ENCODE measurements at places on chromosomes 7 and 10. TPM values are rescaled to one million over a fixed set of nuclear protein-coding genes. Genes with fewer than 3 reads are reported as not detected.

ICA1 gene
- 34.2 TPM for total RNA-seq

OPN4 gene
- not detected for total RNA-seq

FAM241B gene
- total RNA-seq, result 24.9 TPM

HKDC1 gene
- total RNA-seq, result 24.5 TPM

ADRA2A gene
- 0.67 TPM for total RNA-seq

PLEKHS1 gene
- not detected for total RNA-seq

EIF4H gene
- total RNA-seq, result 370 TPM

FRAT1 gene
- 2.3 TPM for total RNA-seq

PRTFDC1 gene
- total RNA-seq, result 66.5 TPM

FGFR2 gene
- 286 TPM for total RNA-seq

CD36 gene
- total RNA-seq, result not detected

LIPJ gene
- not detected for total RNA-seq

NEUROD6 gene
- not detected for total RNA-seq

GRCh38 chr10:84334811-84335210, 6.4 kb downstream of the CCSER2 start:
- H3K27ac ChIP-seq, result no peak overlapping the region
- DNase-seq, result no peak
- H3K27me3 ChIP-seq, result no peaks in the 10 kb centered on the region
- H3K4me1 ChIP-seq, result peaks cover 27% of the 10 kb centered on the region
- no peaks in the 10 kb centered on the region for H3K36me3 ChIP-seq

- H3K27ac ChIP-seq, result no peak overlapping the region
- no peak for DNase-seq
These were observed 31.2 kb downstream of the ARMH3 start for GRCh38 chr10:102024799-102025198.

- no peaks in the 10 kb centered on the region for H3K36me3 ChIP-seq
- H3K27me3 ChIP-seq, result no peaks in the 10 kb centered on the region
- no peak overlapping the region for H3K4me3 ChIP-seq
- DNase-seq, result no peak
These were observed 5.2 kb upstream of the FRA10AC1 start for GRCh38 chr10:93707623-93708022.

DNA sequence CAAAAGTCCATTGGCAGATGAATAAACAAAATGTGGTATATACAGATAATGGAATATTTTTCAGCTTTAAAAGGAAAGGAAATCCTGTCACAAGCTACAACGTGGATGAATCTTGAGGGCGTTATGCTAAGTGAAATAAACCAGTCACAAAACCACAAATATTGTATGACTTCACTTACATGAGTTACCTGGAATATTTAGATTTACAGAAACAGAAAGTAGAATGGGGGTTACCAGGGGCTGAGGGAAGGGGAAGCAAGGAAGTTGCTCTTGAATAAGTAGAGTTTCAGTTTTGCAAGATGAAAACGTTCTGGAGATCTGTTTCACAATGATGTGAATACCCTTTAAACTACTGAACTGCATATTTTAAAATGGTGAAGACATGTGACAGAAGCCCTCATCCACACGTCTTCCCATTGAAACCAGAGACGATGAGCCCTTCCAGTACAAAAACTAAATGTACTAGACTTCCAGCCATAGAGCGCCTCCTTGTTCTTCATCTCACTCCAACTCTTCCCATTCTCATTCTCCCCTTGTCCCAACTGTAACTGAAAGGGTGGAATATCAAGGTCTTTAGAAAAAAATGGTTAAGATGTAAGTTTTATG, 62.4 kb downstream of the MICU1 start:
- H3K4me3 ChIP-seq, result no peak overlapping the region

DNA sequence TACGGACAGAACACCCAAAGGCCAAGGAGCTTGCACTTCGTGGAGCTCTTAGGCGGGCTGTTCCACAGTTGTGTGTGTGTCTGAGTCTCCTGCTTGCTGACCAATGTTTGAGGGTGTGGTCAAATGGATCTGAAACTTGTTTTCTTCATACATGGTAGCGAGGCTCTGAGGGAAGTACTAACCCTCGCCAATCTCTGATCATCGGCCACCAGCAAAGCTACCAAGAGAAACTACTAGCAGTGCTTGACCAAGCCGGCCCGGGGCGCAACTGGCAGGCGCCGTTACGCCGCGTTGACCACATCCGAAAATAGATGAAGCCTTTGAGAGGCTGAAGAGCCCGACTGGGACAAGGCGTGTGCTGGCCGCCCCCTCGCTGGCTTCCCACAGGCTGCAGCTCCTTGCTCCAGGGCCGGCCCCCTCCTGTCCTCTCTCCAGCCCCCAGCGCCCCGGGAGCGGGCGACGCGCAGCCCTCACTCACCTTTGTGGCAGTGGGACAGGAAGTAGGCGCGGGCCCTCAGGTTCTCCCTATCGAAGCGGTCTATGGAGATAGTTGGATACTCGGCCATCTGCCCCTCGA, 384 bp downstream of the DCLRE1C start:
- peak overlapping the region; percentile 85 for H3K4me3 ChIP-seq
- no peak for DNase-seq
- peaks cover 4% of the 10 kb centered on the region for H3K4me1 ChIP-seq
- no peaks in the 10 kb centered on the region for H3K36me3 ChIP-seq
- H3K27ac ChIP-seq, result peak overlapping the region; percentile 99
- no peaks in the 10 kb centered on the region for H3K27me3 ChIP-seq

GRCh38 chr10:42952349-42952748, 124.5 kb upstream of the RET start:
- no peak overlapping the region for H3K27ac ChIP-seq
- no peaks in the 10 kb centered on the region for H3K36me3 ChIP-seq
- peak; percentile 60 for DNase-seq
- H3K4me1 ChIP-seq, result no peaks in the 10 kb centered on the region
- H3K27me3 ChIP-seq, result no peaks in the 10 kb centered on the region

DNA sequence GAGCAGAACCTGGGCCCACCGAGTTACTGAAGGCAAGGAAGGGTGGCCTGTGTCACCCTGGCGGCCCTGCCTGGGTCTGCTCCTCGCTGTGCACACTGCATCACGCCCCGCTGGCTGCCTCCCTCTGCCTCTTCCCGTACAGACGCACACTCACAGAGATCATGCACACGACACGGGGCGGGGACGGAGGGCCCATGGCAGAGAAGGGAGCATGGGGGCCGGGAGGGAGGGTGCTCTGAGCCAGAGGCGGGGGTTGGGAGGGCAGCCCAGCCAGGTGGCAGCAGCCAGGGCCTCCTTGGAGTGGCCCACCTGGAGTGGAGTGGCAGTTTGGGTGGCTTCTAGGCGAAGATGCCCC, 16.6 kb downstream of the BUD23 start:
- peaks cover 3% of the 10 kb centered on the region for H3K36me3 ChIP-seq
- no peak for DNase-seq
- H3K4me3 ChIP-seq, result no peak overlapping the region
- H3K27me3 ChIP-seq, result no peaks in the 10 kb centered on the region
- H3K27ac ChIP-seq, result no peak overlapping the region
- peaks cover 12% of the 10 kb centered on the region for H3K4me1 ChIP-seq

GRCh38 chr10:6729861-6730344, 149.8 kb upstream of the PRKCQ start:
- no peaks in the 10 kb centered on the region for H3K4me1 ChIP-seq
- no peaks in the 10 kb centered on the region for H3K36me3 ChIP-seq
- H3K4me3 ChIP-seq, result no peak overlapping the region
- no peaks in the 10 kb centered on the region for H3K27me3 ChIP-seq

- no peak overlapping the region for H3K27ac ChIP-seq
- DNase-seq, result peak; percentile 15
- no peaks in the 10 kb centered on the region for H3K36me3 ChIP-seq
These were observed 431.6 kb upstream of the NFE2L3 start for GRCh38 chr7:25720427-25720826.

- H3K27me3 ChIP-seq, result no peaks in the 10 kb centered on the region
- no peak for DNase-seq
- no peak overlapping the region for H3K4me3 ChIP-seq
- H3K4me1 ChIP-seq, result peaks cover 29% of the 10 kb centered on the region
These were observed 400.9 kb upstream of the SEMA3D start for GRCh38 chr7:85587785-85588184.

DNA sequence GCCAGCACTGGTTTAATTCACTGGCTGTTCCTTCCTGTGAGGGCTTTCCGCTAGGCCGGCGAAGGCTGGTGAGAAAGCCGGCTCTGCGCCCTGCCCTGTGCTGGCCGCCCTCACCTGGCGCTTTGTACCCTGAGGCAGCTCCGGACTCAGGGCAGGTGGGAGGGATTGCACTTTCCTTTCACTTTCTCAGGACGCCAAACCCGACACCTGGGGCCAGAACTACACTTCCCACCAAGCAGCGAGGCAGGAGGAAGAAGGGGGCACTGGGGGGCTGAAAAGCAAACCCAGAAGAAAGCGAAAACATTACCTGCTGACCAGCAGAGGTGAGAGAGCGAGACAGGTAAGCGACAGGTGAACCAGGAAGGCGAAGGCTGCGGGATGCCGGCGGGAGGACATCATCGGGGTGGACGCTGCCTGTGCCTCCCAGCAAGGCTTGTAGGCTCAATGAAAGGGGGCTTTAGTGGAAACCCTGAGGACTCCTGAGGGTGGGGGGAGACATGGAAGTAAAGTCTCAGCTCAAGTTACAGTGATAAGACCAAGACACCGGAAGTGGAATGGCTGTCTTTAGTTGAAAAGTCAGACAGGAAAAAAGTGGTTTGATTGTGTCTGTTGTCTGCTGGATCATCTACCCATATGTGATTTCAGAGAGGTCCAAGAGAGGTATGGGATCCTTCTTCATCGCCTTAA, at the start of gene RAB19:
Gene RAB19, plus strand, starts transcription at position 181 of the 687 bp plus-strand sequence. CDS start 3,589 bp downstream, outside the sequence.
- no peaks in the 10 kb centered on the region for H3K36me3 ChIP-seq
- no peaks in the 10 kb centered on the region for H3K27me3 ChIP-seq
- peaks cover 6% of the 10 kb centered on the region for H3K4me1 ChIP-seq
- DNase-seq, result peak; percentile 68
- H3K27ac ChIP-seq, result peak within 1 kb of the TSS; percentile 87

DNA sequence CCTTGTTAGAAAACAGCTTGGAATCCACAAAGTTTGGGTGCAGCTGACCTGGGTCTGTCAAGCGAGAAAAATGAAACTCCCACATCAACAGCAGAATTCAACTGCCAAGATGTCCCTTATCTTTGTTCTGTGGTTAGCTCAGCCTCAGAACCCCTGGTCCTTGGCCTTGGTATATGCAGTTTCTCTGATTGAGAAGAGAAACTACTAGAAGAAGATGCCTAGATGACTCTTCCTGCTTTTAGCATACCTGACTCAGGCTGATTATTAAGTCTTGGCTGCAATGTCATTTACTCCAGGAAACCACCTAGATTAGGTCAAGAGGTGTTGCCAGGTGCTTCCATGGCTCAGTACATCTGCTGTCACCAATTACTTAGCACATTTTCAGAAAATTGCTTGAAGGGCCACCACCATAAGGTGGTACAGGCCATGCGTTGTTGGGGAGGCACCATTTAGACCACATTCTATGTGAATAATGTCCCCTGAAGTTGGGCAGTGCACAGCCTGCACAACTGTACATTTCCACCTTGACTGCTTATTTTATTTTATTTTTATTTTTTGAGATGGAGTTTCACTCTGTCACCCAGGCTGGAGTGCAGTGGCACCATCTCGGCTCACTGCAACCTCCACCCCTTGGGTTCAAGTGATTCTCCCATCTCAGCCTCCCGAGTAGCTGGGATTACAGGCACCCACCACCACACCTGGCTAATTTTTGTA, 59.4 kb upstream of the ZNF438 start:
- H3K4me1 ChIP-seq, result no peaks in the 10 kb centered on the region
- DNase-seq, result no peak
- H3K27me3 ChIP-seq, result no peaks in the 10 kb centered on the region
- H3K27ac ChIP-seq, result no peak overlapping the region
- no peaks in the 10 kb centered on the region for H3K36me3 ChIP-seq

GRCh38 chr7:149021725-149022062, 6.6 kb downstream of the PDIA4 start:
- H3K27ac ChIP-seq, result no peak overlapping the region
- H3K27me3 ChIP-seq, result no peaks in the 10 kb centered on the region
- no peaks in the 10 kb centered on the region for H3K4me1 ChIP-seq
- H3K4me3 ChIP-seq, result no peak overlapping the region
- no peaks in the 10 kb centered on the region for H3K36me3 ChIP-seq

- H3K27ac ChIP-seq, result no peak overlapping the region
- H3K4me1 ChIP-seq, result no peaks in the 10 kb centered on the region
- H3K27me3 ChIP-seq, result no peaks in the 10 kb centered on the region
- no peak overlapping the region for H3K4me3 ChIP-seq
- DNase-seq, result no peak
- no peaks in the 10 kb centered on the region for H3K36me3 ChIP-seq
These were observed 120.9 kb downstream of the SLC16A9 start for GRCh38 chr10:59588791-59589190.

DNA sequence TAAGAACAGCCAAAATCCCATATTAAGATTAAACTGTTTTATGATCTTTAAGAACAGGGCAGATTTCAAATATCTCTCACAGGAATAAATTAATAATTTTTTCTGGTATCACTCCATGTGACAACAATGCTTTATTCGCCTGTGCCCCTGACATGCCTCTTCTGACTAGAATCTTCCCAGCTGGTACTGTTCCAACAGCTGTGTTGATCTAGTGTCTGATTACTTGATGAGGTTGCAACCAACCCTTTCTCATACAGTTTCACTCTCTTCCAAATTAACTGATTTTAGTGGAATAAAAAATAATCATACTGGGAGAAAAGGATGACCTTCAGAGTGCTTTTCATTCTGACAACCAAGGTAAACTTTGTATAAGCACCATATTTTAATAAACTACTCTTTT, 151.9 kb downstream of the CHRM2 start:
- H3K27ac ChIP-seq, result no peak overlapping the region
- no peaks in the 10 kb centered on the region for H3K36me3 ChIP-seq
- no peak overlapping the region for H3K4me3 ChIP-seq

GRCh38 chr7:65809982-65810288, 62.9 kb upstream of the VKORC1L1 start:
- no peaks in the 10 kb centered on the region for H3K27me3 ChIP-seq
- H3K36me3 ChIP-seq, result no peaks in the 10 kb centered on the region
- H3K27ac ChIP-seq, result no peak overlapping the region
- no peak for DNase-seq
- no peaks in the 10 kb centered on the region for H3K4me1 ChIP-seq

- DNase-seq, result no peak
- no peaks in the 10 kb centered on the region for H3K36me3 ChIP-seq
- no peaks in the 10 kb centered on the region for H3K27me3 ChIP-seq
- no peaks in the 10 kb centered on the region for H3K4me1 ChIP-seq
These were observed 269.4 kb downstream of the NXPH1 start for GRCh38 chr7:8702807-8703206.

DNA sequence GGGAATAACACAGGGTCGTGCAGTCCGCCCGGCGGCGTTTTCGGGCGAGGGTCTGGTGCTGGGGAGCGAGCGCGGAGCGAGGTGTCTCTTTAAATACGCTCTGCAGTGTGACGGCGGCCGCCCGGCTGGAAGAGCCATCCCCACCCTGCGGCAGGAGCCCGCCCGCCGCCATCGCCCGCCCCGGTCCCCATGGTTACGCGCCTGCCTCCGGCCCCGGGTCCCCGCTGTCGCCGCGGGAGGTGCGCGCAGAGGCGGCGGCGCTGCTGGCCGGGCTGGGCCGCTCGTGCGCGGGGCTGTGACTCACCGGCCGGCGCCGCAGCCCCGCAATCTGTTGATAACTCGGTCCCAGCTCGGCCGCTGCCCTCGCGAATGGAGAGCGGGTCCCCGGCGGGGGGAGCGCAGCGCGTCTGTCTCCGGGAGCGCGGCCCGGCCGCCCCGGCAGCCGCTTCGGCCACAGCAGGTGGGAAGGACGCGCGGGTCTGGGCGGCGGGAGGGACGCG, at the start of gene ADGRA1:
Gene ADGRA1, plus strand, starts transcription at position 246 of the 500 bp plus-strand sequence. CDS start 986 bp downstream, outside the sequence.
- peaks cover 14% of the 10 kb centered on the region for H3K4me1 ChIP-seq
- no peak for DNase-seq
- H3K4me3 ChIP-seq, result no peak within 1 kb of the TSS
- peaks cover 7% of the 10 kb centered on the region for H3K27me3 ChIP-seq
- H3K27ac ChIP-seq, result no peak within 1 kb of the TSS

Data from Caco-2 (cell line).